Kidney glomerular epithelial cell (primary cell): ENCODE measurements at places on chromosomes 12 and 14.

- DNase-seq: peak; percentile 6
Measured at GRCh38 chr14:42057111-42057510, 450.4 kb downstream of the LRFN5 start.

GRCh38 chr14:71474301-71475265, 457.6 kb upstream of the RGS6 start:
- no peak for DNase-seq

- DNase-seq: no peak
Measured at GRCh38 chr14:72559669-72560255, 334.1 kb downstream of the DPF3 start.

- DNase-seq: no peak
Measured at GRCh38 chr14:103738701-103739451, 23.3 kb downstream of the ZFYVE21 start.

- DNase-seq: no peak
Measured at GRCh38 chr12:89884416-89884898, 175.8 kb upstream of the ATP2B1 start.

DNA sequence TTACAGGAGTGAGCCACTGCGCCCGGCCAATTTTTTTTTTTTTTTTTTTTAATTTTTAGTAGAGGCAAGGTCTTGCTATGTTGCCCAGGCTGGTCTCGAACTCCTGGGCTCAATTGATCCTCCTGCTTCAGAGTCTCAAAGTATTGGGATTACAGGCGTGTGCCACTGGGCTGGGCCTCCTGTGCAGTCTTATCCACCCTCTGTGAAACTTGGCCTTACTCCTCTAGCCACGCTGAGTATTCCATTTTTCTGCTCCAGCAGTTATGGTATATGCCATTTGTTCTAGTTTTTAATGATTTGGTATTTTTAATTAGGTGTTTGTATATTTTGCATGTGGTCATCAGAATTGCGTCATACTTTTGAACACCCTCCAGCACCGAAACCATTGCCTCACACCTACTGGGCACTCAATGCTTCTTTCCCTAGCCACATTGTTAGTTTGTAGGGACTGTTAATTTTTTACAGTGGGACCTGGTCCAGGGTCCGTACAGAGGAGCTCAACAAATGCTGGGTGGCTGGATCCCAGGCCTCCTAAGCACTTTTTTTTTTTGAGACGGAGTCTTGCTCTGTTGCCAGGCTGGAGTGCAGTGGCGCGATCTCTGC, 11.4 kb downstream of the RIOX1 start:
- DNase-seq: no peak

DNA sequence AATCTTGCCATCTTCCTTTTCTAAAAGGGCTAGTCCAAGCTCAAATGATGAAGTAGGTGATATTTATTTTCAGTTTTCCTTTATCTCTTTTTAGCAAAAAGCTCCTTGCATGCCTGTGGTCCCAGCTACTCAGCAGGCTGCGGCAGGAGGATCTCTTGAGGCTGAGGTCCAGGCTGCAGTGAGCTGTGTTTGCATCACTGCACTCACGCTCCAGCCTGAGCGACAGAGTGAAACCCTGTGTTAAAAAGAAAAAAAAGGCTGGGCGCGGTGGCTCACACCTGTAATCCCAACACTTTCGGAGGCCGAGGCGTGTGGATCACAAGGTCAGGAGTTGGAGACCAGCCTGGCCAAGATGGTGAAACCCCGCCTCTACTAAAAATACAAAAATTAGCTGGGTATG, 5.0 kb downstream of the TMEM116 start:
- no peak for DNase-seq

- no peak for DNase-seq
Measured at GRCh38 chr12:57985685-57986084, 44.3 kb downstream of the ATP23 start.

DNA sequence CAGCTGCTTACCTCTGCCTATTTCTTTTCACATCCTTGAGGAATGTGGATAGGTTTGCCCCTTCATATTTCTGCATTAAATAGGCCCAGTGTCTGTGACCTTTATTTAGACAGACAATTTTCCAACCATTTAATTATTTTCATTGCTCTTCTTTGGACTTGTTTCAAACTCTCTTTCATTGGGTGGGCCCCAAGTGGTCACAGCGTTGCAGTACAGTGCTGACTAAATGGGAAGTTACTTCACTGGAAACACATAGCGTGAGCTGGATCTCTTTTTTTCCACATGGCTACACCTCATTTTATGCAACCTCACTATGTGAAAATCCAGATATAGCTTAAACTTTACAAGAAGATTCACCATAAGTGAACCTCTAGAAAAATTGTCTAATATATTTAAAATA, 438.9 kb downstream of the ADAMTS20 start:
- DNase-seq: peak; percentile 77

- no peak for DNase-seq
Measured at GRCh38 chr12:60468546-60468945, 872.7 kb downstream of the SLC16A7 start.

DNA sequence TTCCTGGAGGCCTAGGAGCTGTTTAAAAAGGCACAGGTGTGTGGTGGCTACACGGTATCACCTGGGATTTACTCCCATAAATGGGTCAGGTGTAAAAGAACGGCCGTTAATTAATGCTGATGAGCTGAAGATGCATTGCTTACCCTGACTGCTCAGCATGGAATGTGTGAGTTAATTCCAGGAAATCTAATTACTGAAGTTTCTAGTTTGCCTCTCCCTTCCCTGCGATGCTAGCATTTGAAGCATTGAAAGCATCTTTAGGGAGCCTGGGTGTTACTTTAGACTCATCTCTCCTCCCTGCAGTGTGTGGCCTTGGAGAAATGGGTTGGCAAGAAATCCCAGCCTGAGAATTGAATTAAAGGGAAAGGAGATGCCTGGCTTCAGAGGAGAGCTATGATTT, 415.9 kb downstream of the FUT8 start:
- no peak for DNase-seq

- no peak for DNase-seq
Measured at GRCh38 chr12:53308276-53308675, 8.8 kb downstream of the MYG1 start.

- DNase-seq: no peak
Measured at GRCh38 chr12:4034921-4035320, 161.7 kb upstream of the PARP11 start.

- no peak for DNase-seq
Measured at GRCh38 chr12:41515953-41516352, 327.8 kb downstream of the PDZRN4 start.

DNA sequence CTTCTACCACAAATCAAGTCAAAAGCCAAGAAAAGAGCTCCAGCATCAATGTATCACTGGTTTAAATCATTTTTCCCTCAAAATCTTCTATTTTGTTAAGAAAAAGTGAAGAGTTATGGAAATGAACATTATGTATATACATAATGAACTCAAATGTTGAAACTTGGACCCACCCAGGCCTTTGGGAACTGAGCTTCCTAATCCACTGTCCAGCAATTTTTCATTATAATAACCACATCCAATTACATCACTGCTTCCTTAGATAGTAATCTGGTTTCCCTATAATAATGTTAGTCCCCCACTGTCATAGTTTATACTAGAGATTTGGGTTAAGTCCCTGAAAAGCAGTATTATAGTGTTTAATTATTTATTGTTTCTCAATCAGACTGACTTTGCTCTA, 170.9 kb downstream of the PIK3C2G start:
- DNase-seq: no peak

- DNase-seq: no peak
Measured at GRCh38 chr14:68085742-68086141, 266.2 kb downstream of the RAD51B start.

- no peak for DNase-seq
Measured at GRCh38 chr12:111677186-111677585, 8.6 kb downstream of the BRAP start.

- no peak for DNase-seq
Measured at GRCh38 chr12:3753544-3754284, 805 bp upstream of the CRACR2A start.

DNA sequence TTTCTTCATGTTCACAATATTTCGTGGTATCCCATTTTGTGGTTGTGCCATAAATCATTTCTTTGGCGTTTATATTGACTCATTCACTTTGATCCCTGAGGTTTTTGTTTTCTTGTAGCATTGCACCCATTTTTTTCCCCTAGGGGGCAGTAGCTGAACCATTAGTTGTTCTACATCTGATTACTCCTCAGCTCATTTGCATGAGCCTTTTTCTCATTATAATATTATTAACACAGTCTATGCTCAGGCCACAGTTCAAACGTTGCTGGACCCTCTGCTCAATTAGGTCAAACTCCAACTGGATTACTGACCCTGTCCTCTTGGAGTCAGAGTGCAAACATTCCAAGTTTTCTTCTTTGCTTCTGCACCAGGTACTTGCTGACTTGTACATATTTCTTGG, 475.4 kb upstream of the SEL1L start:
- no peak for DNase-seq

GRCh38 chr14:65241125-65241752, 138.9 kb upstream of the MAX start:
- no peak for DNase-seq

GRCh38 chr14:33733721-33734120, 217.2 kb downstream of the EGLN3 start:
- no peak for DNase-seq

DNA sequence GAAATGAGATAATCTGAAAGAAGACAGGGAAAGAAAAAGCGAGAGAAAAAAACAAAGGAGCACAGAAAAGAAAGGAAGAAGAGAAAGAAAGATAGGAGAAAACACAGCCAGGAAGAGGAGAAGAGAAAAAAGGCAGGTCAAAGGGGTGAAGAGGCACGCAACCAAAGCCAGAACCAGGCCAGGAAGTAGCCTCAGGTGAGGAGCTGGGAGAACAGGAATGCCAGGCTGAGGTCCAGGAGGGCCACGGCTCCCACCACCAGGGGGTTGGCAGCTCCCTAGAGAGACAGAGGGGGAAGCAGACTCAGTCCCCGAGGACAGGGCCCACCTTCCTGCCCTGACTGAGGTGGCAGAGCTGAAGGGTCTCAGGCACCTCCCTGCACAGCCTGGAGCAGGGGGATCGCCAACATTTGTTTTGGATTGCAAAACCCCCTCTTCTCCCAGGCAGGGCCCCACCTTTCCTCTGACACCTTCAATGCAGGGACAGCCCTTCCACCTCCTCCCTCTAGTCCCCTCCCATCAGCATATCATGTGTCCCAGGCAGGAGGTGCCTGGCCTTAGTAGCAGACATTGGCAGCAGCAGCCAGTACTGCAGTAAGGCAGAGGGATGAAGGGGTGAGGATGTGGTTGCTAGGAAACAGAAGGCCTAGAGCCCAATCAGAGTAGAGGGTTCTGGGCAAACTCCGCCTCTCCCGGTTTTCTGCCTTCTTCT, 2.0 kb upstream of the AP1G2 start:
- DNase-seq: no peak

DNA sequence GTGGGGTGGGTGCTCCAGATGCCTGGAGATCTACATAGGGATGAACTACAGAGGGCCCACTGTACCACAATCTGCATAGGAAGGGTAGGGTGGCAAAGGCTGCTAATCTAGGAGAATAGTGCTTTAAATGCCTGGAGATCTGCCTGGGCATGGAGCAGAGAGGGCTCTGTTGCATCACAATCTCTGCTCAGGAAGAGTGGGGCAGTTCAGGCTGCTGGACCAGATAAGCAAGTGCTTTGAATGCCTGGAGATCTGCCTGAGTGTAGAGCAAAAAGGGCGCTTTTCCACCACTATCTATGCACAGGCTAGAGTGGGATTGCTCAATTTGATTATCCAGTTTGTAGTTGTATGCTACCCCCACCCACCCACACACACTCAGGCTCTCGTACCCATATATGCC, 886.3 kb upstream of the SEL1L start:
- no peak for DNase-seq

- DNase-seq: no peak
Measured at GRCh38 chr14:94239406-94239805, 53.7 kb downstream of the SERPINA10 start.

DNA sequence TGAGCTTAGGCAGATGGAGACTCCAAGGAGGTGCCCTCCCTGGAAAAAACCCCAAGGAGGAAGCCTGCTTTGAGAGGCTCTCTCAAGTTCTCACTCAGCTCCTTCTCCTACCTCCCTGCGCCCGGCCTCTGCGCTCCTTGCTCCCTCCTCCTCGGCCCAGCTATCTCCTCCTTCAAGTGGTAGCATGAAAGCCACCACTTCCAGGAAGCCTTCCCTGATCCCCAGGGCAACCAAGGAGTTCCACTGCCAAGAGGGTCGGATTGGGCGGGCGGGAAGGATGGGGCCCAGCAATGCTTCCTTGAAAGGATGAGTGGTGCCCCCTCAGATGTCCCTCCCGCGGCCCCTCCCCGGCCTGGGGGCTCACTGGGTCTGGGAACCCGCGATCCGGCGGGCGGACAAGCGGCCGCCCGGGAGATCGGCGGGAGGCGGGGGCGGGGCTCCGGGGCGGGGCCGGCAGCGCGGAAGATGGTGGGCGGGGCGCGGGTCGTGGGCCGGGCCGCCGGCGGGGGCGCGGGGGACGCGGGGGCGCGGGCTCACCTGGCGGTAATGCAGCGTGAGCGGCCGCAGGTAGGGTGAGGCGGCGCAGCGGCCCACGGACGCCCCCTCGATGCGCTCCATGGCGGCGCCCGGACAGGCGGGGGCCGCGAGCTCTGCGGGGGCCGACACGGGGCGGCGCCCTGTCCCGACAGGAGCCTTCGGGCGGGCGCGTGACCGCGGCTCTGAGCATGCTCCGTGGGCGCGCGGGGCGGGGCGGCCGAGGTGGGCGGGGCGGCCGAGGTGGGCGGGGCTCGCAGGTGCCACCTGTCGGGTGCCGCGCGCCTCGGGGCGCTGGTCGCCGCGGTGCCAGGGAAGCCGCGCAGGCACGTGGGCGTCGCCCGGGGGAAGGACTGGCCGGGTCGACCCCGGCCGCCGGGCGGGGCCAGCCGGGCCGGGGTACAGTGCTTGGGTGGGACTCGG, at the start of gene NUDT14:
Gene NUDT14 (minus strand): TSS at position 721 of the 957 bp plus-strand sequence. CDS start 103 bp downstream, at position 618.
- DNase-seq: peak; percentile 30

DNA sequence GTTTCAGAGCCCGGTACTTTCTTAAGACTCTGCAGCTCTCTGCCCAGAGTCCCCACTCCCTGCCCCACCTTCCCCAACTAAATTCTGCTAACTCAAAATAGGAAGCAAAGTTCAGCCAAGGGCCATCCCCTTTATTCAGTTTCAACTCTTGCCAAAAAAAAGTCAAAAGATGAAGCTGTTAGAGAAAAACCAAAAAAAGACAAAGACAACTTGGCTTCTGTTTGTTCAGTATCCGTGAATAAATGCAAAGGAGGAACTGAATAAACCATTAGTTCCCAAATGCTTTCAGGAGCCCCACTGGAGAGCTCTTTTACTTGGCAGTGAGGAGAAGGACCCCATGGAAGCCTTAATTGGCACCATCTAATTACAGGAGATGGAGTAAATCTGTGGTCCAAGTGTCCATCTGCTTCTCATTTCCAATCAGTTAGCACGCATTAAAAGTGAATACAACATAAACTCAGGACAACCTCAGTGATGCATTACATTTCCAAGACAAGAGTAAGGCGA, 155.4 kb upstream of the GZMB start:
- no peak for DNase-seq

DNA sequence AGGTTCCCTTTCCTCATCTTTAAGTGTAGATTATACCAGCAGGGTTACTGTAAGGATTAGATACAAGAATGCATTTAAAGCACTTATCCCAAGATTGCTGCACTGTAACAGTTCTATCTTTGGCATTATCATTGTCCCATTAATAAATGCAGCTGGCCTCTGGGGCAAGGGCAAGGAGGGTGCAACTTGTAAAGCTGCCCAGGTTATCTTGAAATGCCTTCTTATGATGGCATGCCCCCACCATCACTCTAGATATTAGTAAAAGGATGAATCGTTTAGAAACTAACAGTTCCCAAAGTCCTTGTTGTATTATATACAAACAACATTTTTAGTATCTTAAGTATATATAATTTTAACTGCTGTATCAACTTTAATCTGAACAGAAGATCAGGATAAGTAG, 6.8 kb downstream of the LTA4H start:
- no peak for DNase-seq

- peak; percentile 88 for DNase-seq
Measured at GRCh38 chr12:38956337-38956736, 50.9 kb upstream of the CPNE8 start.
